Colonic mucosa (tissue), 4 donors: ENCODE measurements at places on chromosomes 6 and 20.

DNA sequence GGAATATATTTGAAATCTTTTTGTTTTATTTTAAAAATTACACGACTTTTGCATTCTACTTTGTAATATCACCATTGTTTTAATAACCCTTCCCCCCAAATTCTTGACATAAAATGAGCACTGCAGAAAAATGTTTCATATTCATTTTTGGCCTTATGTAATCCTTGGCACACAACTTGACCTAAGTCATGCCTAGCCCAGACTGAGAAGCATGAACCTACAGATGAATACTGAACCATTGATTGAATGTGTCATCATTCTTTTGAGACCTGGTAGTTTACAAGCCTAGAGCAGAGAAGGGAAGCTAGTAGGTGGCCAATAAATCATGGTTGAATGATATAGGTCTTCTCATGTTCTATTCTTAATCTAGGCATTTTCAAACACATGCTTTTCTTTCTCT lies 89.4 kb upstream of the EDN1 start:
- no peak for DNase-seq

DNA sequence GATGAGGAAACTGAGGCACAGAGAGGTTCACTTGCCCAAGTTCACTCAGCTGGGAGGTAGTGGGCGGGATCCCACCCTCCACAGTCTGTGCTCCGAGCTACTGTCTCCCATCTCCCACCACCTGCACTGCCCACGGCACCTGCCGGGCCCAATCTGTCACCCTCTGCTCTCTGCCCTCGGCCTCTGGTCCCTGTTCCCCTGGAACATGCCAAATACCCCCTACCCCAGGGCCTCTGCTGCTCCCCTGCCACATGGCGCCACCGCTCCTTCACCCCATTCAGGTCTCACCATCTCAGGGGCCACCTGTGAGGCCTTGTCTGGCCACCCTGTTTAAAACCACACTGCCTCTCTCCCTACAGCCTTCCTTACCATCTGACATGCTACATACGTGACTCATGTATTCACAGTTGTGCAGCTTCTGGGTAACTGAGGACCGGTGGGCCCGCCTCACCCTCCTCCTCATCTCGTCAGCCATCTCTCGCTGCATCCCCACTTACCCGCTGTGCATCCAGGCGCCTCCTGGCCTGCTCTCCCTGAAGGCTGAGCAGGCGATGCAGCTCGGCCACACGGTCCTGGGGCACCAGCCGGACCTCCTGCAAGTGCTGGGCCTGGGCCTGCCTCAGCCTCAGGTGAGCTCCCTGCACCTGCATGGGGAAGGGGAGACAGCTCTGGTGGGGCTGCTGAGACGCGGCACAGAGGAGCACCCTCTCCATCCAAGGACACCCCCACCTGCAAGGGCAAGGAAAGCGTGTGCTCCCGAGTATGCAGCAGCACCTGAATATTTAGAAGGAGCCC lies 50.6 kb downstream of the GINS1 start:
- no peak for DNase-seq

- no peak for DNase-seq
Observed at GRCh38 chr6:140178935-140179334, 804.5 kb upstream of the CITED2 start.

GRCh38 chr6:134626086-134626485 lies 308.2 kb upstream of the SGK1 start:
- no peak for DNase-seq

- no peak for DNase-seq
Observed at GRCh38 chr6:65052626-65053025, 654.4 kb downstream of the EYS start.

GRCh38 chr20:44465001-44465560 lies 10.6 kb upstream of the TTPAL start:
- peak; percentile 67 for DNase-seq
